Activated CD4-positive, alpha-beta T cell treated with anti-CD3 and anti-CD28 coated beads, Interleukin-2, amount 10 ng/mL, durations not matched to agents 24 days and 14 days (primary cell): ENCODE measurements at places on chromosomes 1 and 21. TPM values are rescaled to one million over a fixed set of nuclear protein-coding genes. Genes with fewer than 3 reads are reported as not detected.
A peak's percentile ranks its signal among the peaks of the same experiment; 100 is the strongest.

- peak; percentile 61 for DNase-seq
Observed at GRCh38 chr1:51234721-51235425, 1.2 kb upstream of the RNF11 start.

DNA sequence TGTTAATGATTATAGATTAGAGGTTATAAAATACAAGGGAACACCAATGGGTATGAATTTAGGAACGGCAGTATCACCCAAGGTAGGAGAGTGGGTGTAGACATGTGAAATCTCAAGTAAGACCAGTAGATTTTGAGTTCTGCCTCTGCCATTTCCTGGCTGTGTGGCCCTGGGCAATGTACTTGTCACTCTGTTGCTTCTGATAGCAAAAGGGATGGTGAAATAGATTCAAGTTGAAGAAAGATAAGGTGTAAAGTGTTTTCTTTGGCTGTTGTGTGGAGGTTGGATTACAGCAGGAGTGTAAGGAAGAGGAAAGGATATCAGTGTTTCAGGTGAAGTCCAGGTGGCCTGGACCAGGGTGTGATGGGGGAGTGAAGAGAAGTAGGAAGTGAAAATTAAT is 64.3 kb downstream of the ADSS2 start:
- no peak for DNase-seq

- no peak for DNase-seq
Observed at GRCh38 chr1:63663301-63663700, 70.1 kb downstream of the PGM1 start.

Gene LIN28A
- not detected in 2 replicates for total RNA-seq

Gene KRTAP21-2
- total RNA-seq: not detected in 2 replicates

DNA sequence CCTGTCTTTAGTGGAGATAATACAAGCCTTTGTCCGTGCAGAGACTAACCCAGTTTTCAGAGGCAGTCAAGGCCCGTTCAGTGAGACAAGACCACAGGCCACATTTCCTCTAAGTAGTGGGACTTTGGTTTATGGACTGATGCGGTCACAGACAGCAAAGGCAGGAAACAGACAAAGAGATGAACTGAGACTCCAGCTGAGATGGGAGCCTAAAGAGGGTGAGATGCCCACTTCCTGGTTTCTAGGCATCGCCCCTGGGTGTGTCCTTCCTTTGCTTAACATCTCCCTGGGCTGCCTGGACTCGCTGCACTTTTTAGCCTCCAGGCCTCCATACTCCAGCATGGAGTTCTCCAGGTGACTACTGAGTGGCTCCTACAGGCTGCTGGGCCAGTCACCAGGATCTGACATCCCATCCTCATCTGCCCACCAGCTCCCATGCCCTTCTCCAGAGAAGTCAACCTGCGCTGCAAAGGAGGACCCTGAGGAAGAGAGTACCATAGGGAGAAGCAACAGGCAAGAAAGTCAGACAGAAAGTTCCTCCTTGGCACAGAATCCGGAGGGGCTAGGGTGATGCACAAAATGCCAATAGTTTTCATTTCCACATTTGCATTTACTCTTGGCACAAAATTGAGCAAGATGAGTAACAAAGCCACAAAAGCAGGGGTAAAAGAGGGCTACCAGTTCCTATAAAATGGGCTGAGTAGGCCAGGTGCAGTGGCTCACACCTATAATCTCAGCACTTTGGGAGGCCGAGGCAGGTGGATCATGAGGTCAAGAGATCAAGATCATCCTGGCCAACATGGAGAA is 15.1 kb downstream of the THEMIS2 start:
- DNase-seq: peak; percentile 88

Gene VHLL
- total RNA-seq: 0.54 and 1.0 TPM in 2 replicates

- DNase-seq: no peak
Observed at GRCh38 chr1:99122039-99122438, 117.4 kb upstream of the PLPPR5 start.

Gene RBBP5
- total RNA-seq: 24.0 and 27.2 TPM in 2 replicates

- no peak for DNase-seq
Observed at GRCh38 chr21:41717573-41718330, 49.1 kb downstream of the RIPK4 start.

Gene DISP1
- 1.3 and 2.0 TPM in 2 replicates for total RNA-seq
